Iris pigment epithelial cell (primary cell): ENCODE measurements at places on chromosomes 12 and 14.
A peak's percentile ranks its signal among the peaks of the same experiment; 100 is the strongest.

GRCh38 chr12:73612551-73612950, 925.1 kb upstream of the ATXN7L3B start:
- DNase-seq: no peak

GRCh38 chr14:89628521-89628920, 211.5 kb upstream of the FOXN3 start:
- no peak for DNase-seq

DNA sequence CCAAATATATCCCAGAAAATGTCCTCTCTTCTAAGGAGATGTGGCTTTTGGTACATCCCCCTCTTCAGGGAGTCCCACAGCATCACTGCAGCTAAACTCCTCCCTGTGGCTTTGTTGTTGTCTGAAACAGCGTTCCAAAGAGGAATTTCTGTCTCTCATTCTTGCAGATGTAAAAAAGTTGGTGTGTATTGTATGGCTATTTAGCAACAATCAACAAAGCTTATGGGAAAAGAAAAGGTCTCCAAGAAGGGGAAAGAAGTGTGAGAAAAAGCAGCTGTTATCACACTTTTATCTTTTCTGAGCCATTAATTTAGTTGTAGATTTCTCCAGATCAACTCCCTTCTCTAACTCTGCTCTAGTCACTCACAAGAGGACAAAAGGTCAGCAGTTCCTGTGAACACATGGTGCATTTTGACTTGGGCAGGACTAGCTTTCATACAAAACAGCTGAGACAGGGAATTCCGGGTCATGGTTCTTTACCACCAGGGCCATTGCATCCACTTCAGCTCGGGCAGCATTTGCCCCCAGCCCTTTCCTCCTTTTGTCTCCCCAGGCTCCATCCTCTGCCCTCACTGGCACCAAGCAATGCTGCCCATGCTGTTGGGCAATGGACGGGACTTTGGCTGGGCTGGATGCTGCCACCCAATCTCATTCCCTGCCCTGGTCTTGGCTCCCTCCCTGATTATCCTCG, 184.7 kb downstream of the TMX1 start:
- DNase-seq: peak; percentile 66

DNA sequence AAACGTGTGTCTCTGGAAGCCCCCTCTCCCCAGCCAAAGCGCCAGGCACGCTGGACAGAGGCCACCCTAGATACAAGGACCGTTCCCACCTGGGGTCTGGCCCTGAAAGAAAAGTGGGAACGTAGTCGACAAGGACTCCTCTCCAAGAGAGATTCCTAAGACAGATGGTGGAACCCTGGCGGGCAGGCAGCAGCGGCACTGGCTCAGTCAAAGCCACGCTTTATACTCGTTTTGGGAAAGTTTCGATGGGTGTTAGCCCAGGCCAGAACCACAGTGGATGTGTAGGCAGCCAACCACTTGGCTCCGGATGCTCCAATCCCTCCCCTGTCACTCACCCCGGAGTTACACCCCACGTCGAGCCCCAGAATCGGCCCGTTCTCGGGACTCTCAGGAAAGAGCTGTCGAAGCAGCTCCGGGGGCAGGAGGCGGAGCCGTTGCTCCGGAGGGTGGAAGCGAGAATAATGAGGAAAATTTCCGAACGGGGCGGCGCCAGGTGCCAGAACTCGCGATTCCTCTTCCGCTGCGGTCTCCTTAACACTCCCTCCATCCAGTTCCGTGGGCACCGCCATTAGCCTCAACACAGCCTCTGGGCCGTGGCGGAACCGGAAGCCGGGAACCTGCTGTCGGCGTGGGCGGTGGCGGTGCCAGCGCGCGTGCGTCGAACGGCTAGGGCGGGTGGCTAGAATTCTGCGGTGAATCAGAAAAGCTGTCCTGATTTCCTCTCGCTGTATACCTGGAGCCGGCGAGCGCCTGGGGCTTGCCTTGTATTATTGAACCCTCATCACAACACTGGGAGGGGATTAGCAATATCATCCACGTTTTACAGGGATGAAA, at the start of gene BCDIN3D:
Gene BCDIN3D (minus strand): TSS at position 588 of the 834 bp plus-strand sequence. CDS start 19 bp downstream, at position 569.
- DNase-seq: peak; percentile 95

DNA sequence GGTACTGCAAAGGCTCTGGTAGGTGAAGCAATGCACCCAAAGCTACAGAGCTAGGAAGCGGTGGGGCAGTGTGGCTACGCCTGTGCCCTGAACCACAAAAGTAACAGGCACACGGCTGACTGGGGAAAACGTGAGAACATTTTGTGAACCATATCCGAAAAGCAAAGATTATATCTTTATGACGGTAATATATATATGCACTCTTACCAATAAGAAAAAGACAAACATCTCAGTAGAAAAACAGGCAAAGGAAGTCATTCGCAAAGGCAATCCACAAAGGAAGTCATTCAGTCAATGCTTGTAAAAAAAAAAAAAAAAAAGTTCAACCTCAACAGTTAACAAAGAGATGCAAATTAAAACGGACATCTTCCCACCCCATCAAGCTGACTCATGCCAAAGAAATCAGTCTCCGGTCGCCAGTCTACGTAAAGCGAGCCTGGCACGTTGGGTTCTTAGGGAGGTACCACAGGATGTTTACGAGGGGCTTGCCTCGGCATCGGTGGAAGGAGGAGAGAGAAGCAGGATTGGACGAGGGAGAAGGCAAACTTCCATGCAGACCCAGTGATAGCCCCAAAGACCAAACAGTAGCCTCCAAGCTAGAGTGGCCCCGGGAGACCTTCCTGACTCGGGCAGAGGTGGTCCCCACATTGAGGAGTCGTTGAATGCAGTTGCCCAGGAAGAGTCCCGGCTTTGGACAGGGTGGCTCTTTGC, 39.4 kb upstream of the PPP2R5C start:
- DNase-seq: peak; percentile 69

DNA sequence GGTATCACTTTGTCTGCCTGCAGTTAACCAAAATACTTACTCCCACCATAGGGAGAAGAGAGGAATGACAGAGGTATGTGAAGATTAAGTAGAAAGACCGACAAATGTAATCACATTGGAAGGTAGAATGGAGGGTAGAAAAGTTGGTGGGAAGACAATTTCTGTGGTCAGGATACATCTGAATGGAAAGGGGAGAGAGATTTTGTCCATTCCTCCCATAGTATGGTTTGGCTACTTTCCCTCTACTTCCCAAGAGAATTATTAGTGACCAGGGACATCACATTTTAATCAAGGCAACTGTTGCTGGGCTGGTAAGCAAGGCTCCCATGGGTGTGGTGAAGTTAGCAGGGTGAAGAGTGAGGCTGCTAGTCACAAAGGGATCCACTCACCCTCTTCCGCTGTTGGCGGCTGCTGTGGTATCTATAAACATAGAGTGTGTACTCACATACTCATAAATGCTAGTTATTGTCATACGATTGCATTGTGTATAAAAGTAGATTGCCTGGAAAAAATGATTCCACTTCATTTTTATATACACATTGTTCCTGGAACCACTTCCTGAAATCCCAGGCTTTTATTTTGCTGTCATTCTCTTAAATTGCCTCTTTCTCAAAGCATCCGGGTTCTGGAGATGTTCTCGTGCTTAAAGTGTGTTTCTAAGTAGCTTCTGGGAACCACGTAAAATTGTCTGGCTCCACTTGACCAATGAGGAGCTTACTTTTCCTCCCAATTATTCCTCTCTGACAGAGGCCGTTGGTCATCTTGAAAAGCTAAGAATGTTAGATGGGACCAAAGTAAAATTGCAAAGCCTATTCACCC, 413.1 kb downstream of the ZFP36L1 start:
- DNase-seq: no peak

DNA sequence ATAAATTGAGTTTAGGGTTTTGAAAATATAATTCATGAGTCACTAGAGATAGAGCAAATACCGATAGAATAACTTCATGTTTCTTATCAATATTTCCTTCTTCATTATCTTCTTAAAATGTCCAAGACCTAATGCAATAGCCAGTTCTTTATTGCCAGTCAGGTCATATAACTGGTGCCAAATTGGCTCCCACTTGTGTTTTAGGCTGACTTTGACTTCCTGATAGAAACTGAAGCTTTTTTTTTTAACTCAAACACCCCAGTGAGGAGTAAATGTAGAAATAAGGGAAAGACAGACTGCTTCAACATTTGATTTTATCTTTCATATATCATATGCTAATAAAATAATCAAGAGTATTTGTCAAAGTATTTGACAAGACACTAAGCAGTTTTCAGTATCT, 80.7 kb downstream of the ARMH4 start:
- no peak for DNase-seq

DNA sequence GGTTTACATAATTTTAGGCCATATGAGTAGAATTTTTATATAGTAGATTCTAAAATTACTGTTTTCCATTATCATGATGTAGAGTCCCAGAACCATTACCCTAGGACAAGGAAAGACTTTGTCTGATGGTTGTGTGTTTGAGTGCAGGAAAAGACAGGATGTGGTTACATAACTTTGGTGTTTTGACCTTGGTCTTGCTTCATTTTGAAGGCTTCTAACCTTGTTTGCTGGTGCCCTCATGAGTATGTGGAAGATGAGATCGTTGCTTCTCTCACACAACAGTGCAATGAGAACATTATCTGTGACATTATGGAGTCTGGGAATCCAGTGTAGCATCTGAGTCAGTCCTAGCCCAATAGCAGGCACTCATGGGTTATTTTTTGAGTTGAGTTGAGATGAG, 106.2 kb downstream of the IGF1 start:
- DNase-seq: no peak

DNA sequence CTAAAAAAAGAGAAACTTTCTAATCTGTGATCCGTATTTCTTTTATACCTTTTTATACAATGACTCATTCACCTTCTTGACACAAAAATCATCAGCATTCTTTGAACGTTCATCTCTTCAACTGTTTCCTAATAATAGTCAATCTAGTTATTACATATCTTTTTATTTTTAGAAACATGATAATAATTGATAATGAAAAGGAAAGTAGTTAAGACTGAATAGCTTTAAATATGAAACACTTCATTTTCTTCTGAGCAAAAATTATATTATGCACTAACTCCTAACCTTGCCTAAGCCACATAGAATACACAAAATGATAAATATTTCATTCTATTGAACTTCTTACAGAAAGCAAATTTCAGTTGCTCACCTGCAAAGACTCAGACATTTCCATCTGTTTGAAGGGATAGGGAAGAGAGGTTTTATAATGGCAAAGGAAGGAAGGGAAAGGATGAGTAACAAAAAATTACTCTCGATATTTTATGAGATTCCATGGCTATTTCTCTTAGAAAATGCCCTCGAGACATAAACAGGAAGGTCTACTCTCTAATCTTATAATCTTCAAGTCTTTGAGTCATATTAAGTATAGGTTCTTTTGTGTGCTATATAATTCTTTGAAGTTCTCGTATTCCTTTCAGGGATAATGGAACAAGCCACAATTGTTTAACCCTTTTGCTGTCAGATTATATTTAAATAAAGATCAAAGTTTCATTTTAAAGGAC, 7.5 kb upstream of the KLHL42 start:
- DNase-seq: peak; percentile 72

GRCh38 chr14:50109342-50109741, 7.0 kb downstream of the VCPKMT start:
- peak; percentile 34 for DNase-seq

DNA sequence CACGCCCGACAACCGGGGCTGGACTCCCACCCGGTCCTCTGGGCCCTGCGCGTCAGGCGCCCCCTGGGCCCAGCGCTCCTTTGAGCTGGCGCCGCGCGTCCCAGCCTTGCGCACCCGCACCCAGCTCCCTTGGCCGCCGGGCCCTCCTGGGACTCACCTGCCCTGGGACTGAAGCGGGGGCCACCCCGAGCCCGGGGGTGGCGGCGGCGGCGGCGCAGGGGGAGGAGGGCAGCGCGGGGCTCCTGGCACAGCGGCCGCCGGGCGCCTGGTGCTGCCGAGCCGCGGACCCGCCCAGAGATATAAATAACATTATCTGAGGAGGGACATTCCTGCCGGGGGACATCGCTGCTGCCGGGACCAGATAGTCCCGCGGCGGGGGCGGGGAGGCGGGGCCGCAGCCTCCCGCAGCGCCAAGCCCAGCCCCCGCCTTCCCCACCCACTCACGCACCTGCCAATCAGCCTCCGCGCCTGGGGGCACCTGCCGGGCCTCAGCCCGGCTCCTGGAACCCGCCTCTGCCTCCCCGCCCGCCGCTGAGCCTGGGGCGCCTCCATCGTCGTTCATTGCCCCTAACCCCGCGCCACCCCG, at the start of gene SPTB:
Gene SPTB (minus strand): TSS at position 273 of the 586 bp plus-strand sequence. CDS start 56,813 bp downstream, outside the sequence.
- DNase-seq: no peak

DNA sequence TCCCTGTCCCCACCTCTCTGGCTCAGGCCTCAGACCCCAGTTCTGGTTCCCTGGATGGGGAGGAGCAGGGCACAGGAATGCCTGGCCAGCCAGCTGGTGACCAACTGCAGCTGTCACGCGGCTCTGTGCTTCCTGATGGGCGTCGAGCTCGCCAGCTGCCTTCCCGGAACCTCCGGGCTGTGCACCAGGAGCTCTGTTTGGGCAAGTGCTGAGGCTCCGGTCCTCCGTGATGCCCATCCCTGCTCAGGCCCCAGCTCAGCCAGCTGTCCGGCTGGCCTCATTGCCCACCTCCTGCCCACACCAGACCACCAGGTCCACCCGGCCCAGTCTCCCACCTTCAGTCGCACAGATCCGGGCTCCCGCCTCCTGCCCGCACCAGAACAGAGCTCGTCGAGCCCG, 4.8 kb downstream of the IFFO1 start:
- no peak for DNase-seq

DNA sequence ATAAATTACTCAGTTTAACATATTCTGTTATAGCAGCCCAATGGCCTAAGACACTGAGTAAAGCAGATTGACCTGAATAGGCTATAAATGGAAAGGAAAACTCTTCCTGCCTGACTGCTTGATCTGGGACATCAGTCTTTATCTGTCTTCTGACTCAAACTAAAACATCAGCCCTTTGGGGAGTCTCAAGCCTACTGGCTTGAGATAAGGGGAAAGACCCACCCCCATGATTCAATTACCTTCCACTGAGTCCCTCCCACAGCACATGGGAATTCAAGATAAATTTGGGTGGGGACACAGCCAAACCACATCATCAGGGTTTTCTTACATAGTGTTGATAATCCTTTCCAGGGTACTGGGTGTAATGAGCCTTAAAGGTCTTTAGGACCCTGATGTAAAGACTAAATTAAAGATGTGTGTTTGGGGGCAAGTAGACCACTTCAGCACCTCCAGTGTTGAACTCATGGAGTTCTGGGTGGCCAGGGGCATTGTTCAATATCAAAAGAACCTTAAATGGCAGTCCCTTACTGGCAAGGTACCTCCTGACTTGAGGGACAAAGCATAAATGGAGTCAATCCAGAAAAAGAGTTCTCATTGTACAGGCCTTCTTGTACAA, 67.8 kb downstream of the TSHR start:
- no peak for DNase-seq

DNA sequence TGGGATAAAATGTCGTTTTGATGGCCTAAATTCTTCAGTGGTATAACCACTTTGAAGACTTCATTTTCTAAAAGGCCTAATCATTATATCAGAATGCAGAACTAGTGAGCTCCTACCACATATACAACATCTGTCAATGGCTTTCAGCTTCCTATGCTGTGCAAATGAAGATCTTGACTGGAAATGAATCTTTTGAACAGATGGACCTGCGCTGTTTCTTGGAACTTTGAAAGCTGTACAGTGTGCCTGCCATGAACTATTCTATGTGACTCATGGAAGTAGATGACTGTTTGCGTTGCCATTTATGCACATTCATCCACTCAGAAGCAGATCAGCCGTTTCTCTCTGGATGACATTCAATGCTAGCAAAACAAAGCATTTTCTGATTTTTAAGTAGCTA, 542.2 kb upstream of the USP15 start:
- DNase-seq: no peak

GRCh38 chr14:89588840-89589296, 171.8 kb upstream of the FOXN3 start:
- no peak for DNase-seq

- DNase-seq: no peak
These were observed at the start of gene NTS for GRCh38 chr12:85874031-85874461. Gene NTS (plus strand): TSS chr12:85874295. CDS start chr12:85874404, 109 bp downstream.
